GM23248 (cell line): ENCODE measurements at places on chromosomes 16 and 17.

GRCh38 chr17:8785547-8786413 lies 13.4 kb downstream of the MFSD6L start:
- DNase-seq = peak; percentile 72

DNA sequence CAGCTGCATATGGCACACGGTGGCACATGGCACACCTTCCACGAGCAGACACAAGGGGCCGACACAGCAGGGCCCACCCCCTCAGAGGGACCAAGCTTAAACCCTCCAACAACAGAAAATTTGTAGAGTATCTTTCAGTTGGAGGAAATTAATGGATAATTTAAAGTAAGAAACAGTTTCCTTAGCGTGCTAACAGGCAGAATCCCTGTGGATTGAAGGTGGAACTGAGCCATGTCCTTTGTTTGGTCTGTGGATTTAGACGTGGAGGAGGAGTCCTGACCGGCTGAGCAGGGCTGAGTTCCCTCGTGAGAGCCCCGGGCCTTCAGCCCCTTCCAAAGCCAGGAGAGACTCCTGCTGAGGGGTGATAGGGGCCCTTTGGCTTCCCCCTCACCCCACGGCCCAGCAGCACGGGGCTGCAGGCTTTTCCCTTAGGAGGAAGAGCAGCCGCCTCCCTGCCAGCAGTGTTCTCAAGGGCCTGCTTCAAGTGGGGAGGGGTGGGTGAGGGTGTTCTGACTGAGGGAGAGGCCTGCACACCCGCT lies 1.4 kb upstream of the CYB561 start:
- DNase-seq = no peak

- peak; percentile 12 for DNase-seq
Observed at GRCh38 chr17:35052780-35053179, 10.7 kb downstream of the RFFL start.

- DNase-seq = peak; percentile 35
Observed at GRCh38 chr17:62708587-62708986, 81.1 kb downstream of the MRC2 start.

DNA sequence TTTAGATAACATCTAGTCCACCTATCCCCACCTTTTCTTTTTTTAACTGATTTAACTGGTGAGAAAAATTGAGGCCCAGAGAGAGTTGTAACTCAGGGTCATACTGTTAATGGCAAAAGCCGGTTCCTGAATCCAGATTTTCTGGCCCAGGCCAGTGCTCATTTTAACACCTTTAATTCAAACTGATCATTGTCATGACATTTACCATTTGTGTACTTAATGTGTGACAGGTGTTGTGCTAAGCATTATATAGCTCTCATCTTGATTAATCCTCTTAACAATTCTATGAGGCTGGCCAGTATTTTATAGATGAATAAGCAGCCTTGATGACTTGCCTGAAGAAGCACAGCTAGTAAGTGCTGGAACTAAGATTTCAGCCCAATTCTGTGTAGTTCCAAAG lies 14.4 kb downstream of the RHOT1 start:
- no peak for DNase-seq

GRCh38 chr17:21039839-21040575 lies 2.8 kb downstream of the USP22 start:
- peak; percentile 74 for DNase-seq

DNA sequence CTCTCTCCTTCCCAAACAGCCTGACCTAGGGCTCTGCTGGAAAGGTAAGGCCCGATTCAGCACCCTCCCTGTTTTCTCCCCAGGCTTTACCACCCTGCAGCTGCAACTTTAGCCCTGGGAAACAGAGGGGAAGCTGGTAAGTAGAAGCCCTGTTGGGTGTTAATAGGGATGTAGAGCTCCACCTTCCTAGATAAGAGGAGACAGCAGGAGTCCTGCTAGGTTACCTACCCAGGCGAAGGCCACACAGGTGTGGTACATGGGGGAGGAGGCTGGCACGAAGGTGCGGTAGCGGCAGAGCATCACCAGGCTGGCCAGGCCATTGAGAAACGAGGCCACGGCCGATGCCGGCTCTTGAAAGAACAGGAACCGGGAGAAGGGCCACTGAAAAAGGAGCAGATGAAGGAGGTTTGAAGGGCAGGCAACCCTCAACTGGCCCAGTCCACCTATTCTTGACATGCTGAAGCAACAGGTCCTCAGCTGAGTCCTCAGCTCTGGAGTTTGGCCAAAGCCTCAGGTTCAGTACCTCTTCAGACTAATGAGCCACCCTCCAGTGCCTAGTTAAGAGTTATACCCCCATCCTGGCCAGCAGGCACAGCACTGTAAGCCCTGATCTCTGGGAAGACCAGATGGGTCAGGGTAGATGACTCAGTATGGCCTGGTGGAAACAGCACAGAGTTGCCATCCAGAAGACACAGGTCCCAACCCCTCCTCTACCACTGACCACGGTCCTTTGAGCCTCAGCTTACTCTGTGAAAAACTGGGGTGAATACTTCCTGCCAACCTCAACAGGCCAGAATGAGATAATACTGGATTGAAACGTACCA lies 3.3 kb downstream of the PGAP3 start:
- no peak for DNase-seq

- peak; percentile 82 for DNase-seq
Observed at GRCh38 chr17:412211-413015, 59.8 kb upstream of the RPH3AL start.

- peak; percentile 54 for DNase-seq
Observed at GRCh38 chr17:36602030-36602748, 806 bp downstream of the MRM1 start.
